ENCODE measurements at places on chromosomes 16 and 17.
A peak's percentile ranks its signal among the peaks of the same experiment; 100 is the strongest.

DNA sequence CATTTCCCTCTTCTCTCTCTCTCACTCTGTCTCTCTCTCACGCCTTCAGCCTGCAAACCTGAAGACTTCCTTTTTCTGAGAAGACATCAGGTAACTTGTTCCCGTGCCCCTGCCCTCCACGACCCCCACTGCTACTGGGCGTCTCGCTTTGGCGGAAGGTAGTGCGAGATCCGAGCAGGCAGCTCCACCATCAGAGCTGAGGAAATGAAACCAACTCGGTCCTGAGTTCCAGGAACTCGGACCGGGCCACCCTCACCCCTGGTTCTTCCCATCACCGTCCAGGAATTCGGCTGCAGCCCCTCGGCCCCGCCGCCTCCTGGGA lies 585 bp downstream of the MLKL start:
- DNase-seq: no peak

DNA sequence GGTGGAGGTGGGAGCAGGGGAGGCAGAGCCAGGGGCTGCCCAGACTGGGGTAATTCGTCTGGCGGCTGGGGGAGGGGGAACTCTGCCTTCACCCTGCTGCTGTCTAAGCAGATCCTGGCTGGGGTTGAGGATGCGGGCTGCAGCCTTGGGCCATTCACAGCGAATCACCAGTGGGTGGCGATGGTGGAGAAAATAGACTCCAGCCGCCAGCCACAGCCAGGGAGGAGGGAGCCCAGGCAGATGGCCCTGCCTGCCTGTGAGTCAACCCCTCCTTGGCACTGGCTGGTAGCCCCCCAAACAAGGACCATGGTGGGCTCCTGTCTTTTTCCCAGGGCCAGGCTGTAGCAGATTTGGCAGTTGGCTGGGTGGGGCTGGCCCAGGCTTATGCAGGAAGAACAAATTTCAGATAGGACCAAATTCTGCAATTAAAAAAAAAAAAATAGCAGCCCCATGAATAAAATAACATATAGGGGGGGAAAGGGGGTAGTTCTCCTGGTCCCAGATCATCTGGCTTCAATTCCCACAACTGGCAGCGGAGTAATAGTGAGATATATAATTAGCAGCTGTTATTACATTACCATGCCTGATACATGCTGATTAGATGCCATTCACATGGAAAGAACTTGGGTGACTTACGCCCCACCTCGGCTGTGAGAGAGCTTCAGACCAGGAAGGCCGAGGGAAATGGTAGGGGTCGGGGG lies 41.5 kb upstream of the CDH5 start:
- DNase-seq: no peak

DNA sequence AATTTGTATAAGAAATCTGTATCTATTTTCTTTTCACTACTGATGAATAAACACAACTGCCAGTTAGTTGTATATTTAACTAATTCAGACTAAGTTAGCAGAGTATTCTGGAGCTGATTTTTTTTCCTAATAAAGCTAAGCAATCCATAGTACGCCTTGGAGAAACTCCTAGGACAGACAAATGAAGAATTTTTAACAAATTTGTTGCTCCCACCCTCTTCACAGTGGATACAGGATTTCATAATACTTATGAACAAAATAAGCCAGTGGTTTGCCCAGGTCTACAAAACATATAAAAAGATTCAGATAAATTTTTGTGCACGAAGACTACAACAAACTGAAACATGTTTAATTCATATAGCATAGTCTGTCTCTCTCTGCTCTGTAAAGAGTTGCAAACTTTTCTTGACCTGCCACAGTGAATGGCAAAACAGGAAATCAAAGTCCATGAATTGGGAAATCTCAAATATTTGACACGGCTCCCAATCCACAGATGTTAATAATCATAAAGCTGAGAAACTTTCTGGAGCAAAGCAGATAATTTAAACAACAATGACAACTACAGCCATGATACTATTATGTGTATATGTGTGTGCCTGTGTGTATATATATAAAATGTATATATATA lies 594 bp upstream of the ABCA6 start:
- DNase-seq: no peak

- DNase-seq: no peak
Measured at GRCh38 chr17:903691-904481, 75.7 kb downstream of the NXN start.

- no peak for DNase-seq
Measured at GRCh38 chr16:2143878-2144485, 4.4 kb upstream of the RAB26 start.

GRCh38 chr16:85270374-85270773 lies 158.1 kb upstream of the CIBAR2 start:
- DNase-seq: no peak

GRCh38 chr16:89615596-89616090 lies 2.2 kb downstream of the DPEP1 start:
- DNase-seq: peak; percentile 52

DNA sequence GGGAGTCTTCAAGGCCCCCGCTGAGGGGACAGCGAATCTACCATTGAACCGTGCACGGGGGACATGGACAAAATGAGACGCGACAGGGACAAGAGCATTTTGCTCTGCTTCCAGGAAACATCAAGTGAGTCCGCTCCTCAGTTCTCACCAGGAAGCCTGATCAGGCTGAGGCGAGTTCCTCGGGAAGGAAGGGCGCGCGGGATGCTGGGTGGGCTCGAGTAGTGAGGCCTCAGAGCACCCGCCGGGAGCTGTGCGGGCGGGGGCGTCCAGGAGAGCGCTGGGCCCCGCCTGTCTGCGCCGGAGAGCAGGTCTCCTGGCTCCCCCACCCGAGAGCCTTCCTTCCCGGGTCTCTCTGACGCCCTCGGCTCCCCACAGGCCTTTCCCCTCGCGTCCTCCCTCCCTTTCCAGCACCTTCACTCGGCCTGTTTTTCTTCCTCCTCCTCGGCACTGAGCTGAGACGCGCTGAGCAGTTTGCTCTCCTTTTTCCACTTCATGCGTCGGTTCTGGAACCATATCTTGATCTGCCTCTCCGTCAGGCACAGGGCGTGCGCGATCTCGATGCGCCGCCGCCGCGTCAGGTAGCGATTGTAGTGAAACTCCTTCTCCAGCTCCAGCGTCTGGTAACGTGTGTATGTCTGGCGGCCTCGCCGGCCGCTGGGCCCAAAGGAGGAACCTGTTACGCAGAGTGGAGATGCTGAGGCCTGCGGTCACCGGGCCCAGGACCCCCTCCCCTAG lies 2.6 kb upstream of the HOXB5 start:
- DNase-seq: no peak

DNA sequence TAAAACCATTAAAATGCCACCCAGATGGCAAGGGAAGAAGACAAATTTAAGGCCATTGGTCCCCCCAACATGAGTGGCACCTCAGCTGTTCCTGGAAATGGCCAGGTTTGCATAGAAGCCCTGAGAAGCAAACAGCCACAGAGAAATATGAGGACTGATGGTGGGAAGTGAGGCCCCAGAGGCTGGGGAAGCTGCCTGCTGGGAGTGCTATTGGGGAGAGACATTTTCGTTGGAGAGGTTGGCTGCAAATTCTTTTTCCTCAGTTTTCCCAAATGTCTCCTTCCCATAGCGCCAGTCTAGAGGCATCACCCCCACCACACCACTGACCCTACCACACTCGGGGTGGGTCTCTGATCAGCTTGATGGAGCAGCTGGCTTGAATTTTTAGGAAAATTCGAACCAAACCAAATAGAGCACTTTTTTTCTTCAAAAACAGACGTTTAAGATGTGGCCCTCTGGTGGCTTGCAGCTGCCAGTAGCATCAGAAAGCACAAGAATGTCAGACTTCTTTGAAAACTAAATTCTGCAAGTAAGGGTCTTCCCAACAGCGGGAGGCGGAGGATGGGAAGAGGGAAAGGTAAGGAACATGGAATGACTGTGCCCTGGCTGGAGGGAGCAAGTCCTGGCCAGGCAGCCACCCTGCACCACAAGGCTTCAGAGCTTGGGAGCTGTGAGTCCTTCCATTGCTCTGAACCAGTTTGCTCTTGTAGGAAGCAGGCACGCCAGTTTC lies 13.2 kb upstream of the SLC12A3 start:
- no peak for DNase-seq

DNA sequence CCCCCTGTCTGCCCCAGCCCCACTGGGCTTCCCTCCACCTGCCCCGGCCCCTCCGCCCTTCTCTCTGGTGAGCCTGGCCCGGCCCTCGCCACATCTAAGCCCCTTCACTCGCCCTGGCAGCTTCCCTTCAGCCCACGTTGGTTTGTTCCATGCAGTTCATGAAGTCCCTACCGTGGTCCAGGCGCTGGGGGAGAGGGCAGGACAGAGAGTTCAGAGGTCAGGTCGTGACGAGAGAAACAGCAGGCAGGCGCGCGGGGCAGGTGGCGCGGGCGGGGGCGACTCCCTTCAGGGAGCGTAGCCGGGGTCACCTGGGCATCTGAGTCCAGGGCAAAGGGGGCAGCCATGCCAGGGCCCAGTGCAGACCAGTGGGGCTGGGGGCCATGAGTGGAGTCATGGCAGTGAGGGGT lies 8.9 kb upstream of the TEDC2 start:
- DNase-seq: no peak

DNA sequence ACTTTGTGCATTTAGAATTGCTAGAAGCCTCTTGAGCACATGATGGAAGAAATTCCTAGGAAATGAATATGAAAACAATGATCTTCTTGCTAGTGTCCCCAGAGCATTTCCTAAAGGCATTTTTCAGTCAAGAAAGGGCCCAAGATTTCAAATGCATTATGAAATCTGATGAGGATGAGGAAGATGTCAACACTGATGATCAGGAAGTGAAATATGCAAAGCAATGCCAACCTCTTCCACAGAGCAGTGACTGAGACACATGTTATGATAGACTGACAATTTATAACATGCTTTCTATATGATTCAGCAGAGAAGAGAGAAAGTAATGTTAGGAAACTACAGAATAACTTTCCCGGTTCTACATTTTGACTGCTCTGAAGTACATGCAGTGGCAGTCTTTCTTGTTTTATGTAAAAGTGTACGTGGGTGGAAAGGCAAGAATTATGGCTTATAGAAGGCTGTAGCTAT lies 859.1 kb upstream of the GOT2 start:
- no peak for DNase-seq

- DNase-seq: no peak
Measured at GRCh38 chr16:55045329-55045728, 114.7 kb downstream of the IRX5 start.

DNA sequence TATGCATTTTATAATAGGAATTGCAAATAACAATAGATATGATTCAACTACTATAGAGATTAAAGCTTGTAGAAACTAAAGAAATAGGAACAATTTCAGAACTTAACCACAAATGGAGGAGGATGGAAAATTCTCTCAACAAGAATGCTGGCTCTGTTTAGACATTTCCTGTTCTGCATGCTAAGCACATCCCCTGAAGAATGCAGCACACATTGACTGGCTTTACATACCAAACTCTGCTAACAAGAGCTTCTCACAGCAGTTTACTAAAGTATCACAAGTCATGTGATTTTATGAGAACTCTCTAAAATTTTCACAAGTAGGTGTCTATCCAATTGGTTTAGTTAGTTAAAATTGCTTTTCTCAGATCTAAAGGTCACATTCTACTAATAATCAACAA lies 85.2 kb downstream of the SPAG9 start:
- DNase-seq: no peak

- DNase-seq: peak; percentile 45
Measured at GRCh38 chr17:50956750-50957523, 90.8 kb upstream of the TOB1 start.

DNA sequence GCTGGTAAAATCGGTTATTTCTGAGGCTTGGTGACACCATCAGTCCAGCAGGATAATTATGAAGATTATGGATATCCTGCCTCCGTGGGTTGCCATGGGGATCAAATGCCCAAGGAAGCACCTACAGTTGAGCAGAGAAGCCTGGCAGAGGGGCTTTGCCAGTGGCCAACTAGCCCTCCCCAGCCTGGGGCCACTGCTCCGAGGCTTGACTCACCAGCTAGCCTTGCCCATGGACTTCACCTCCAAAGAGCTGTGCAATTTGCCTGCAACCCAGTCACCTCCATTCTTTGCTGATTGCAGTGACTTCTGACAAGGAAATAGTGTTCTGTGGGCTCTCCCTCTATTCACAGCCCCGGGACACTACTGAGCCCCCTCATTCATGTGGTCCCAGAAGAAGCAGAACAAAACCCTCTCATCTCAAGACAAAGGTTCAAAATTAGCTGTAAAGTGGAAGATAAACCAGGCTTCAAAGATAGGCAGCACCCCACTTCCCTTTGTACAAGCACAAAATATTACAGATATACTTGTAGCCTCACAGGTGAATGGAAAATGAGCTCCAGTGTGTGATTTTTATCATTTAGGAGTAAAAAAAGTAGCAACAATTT lies 1.6 kb downstream of the PECAM1 start:
- DNase-seq: no peak

GRCh38 chr17:80881306-80881705 lies 110.3 kb upstream of the CHMP6 start:
- no peak for DNase-seq

DNA sequence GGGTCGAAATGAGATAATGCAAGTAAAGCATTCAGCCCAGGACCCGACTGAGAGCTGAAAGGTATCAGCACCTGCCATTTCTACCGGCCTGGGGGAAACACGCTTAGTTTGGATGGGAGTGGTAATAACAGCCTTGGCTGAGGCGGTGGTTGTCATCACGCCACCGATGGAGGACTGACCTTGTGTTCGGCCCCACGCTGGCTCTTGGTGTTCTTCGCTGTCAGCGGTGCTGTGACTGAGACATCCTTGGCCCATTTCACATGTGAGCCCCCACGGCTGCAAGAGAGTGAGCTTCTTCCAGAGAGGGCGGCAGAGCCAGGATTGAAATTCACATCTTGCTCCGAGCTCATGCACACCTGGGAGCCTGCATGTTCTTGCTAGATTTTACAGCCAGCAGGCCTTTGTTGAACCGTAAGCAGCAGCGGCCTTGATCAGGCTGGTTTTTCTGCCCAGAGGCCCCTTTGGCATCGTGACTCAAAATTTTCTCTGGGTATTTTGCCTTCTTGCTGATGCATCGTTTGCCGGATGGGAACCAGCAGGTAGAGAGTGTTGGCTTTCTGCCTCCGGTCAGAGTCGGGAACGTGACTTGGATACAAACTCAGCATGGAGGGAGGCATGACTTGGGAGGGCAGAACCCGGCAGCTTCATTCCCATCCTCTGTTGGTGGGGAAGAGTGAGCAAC lies 341.5 kb downstream of the SNX29 start:
- DNase-seq: no peak

DNA sequence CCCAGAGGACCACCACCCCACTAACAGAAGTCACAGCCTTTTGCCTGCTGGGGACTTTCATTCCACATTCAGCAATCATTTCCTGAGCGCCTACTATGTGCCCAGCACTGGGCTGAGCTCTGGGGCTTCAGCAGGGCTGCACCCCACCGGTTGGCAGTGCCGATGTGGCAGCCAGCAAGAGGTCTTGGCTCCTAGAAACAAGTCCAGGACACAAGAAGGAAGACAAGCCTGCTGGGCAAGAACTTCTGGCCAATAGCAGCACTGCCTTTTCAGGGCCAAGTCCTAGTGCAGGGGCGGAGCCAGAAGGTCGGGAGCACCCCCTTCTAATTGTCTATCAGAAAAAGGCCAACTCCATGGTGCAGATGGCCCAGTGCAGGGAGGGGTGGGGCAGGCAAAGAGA lies 13.0 kb upstream of the HOXB9 start:
- DNase-seq: no peak

GRCh38 chr17:82232322-82232820 lies 3.5 kb downstream of the SLC16A3 start:
- DNase-seq: no peak
